ENCODE measurements at places on chromosomes 12 and 14. TPM values are rescaled to one million over a fixed set of nuclear protein-coding genes. Genes with fewer than 3 reads are reported as not detected.

Gene CINP
- polyA plus RNA-seq, result 36.0 TPM

Gene PZP
- polyA plus RNA-seq, result 0.56 TPM

Gene SLC25A3
- polyA plus RNA-seq, result 657 TPM

Gene TAS2R42
- 0.33 TPM for polyA plus RNA-seq

Gene CIDEB
- 28.3 TPM for polyA plus RNA-seq

Gene SSPN
- polyA plus RNA-seq, result 14.3 TPM

Gene HRK
- 0.39 TPM for polyA plus RNA-seq

Gene PRH2
- polyA plus RNA-seq, result 0.40 TPM

Gene RNU4-1
- not detected for polyA plus RNA-seq

Gene ESRRB
- polyA plus RNA-seq, result 6.6 TPM

Gene TMEM233
- polyA plus RNA-seq, result 2.0 TPM
